ENCODE measurements at places on chromosomes 7 and 10.

DNA sequence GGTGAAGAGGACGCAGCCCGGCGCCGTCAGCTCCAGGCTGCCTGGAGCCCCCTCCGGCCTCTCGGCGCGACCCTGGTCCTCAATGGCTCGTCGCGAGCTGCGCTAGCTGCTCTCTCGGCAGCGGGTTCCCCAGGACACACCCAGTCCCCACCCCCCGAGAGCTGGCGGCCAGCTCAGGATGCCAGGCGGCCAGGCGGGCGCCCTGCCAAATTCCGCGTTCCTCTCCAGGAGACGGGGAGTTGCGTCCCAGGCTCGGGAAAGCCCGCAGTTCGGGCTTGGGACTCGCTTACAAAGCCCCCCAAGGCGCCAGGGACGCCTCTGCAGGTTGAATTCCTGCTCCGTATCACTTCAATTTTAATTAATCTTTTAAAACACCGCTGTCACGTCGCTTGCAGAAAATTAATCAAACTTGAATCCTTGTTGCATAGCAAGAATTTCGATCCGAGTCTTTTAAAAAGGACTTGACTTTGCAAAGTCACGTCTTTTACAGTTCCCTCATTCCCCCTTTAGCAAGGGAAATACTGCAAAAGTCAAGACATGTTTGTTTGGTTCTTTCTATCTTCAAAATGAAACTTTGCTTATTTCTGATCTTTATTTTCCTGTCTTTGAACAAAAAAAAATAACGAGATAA, 28.2 kb downstream of the SKIDA1 start:
- peak; percentile 10 for DNase-seq

DNA sequence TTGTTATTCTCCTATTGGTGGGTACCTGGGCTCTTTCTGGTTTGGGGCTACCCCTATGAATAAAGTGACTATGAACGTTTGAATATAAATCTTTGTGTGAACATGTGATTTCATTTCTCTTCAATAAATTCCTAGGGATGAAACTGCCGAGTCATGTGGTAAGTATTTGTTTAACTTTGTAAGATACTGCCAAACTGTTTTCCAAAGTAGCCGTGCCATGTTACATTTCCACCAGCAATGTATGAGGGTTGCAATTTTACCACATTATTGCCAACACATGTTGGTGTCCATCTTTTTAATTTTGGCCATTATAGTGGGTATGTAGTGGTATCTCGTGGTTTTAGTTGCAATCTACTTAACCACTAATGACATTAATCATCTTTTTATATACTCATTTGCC, 94.7 kb downstream of the ZNRF2 start:
- no peak for DNase-seq

DNA sequence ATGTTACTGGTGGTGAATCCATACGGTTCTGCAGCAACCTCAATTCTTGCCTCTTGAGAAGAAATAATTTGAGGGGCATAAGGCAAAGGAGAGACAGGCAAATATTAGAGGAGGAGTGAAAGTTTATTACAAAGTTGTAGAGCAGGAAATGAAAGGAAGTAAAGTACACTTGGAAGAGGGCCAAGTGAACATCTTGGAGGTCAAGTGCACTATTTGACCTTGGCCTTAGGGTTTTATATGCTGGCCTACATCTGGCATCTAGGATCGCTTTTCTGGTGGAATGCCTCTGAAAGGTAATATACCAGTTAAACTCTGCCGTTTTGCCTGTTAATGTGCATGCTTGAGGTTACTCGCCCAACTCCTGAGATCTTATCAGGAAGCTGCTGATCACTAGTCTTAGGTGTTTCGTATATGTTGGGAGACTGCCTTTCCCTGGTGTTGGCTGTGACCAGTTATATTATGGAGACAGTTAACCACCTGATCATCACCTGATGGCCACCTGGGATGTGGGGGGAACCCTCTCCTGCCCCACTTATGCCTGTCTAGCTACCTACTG, 66.1 kb upstream of the CYP2C18 start:
- no peak for DNase-seq

DNA sequence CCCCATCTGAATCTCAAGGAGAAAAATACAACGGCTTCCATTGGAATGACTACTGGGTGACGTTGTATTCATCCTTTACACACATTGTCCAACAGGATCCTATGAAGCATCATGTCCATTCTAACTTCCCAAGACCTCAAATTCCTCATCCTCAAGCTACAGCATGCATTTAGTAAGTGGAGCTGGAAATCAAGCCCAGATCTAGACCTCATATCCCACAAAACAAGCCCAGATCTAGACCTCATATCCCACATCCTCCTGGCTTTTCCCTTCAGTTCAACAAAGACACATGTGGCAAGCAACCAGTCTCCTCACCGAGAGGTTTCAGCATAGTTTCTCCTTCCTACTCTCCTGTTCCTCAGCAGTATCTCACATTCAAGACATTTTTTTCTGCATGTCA, 12.2 kb downstream of the IGF2BP3 start:
- DNase-seq = no peak

Measured in activated gamma-delta T cell treated with Interleukin-2 at 50 U/mL for 16 hours (primary cell).